Stimulated activated CD8-positive, alpha-beta memory T cell treated with anti-CD3 and anti-CD28 coated beads, Interleukin-15, amount 100 ng/mL, for 48 hours (primary cell): ENCODE measurements at places on chromosomes 6 and 20.

- DNase-seq = no peak
Measured at GRCh38 chr6:127272576-127272975, 5.9 kb downstream of the RNF146 start.

- no peak for DNase-seq
Measured at GRCh38 chr6:18207438-18207837, 52.2 kb downstream of the KDM1B start.

GRCh38 chr6:84278321-84278998 is 51.0 kb upstream of the CEP162 start:
- no peak for DNase-seq

GRCh38 chr6:52571099-52571755 is 5.6 kb downstream of the TRAM2 start:
- no peak for DNase-seq

GRCh38 chr6:162385980-162386379 is 341.6 kb downstream of the PRKN start:
- DNase-seq = no peak

DNA sequence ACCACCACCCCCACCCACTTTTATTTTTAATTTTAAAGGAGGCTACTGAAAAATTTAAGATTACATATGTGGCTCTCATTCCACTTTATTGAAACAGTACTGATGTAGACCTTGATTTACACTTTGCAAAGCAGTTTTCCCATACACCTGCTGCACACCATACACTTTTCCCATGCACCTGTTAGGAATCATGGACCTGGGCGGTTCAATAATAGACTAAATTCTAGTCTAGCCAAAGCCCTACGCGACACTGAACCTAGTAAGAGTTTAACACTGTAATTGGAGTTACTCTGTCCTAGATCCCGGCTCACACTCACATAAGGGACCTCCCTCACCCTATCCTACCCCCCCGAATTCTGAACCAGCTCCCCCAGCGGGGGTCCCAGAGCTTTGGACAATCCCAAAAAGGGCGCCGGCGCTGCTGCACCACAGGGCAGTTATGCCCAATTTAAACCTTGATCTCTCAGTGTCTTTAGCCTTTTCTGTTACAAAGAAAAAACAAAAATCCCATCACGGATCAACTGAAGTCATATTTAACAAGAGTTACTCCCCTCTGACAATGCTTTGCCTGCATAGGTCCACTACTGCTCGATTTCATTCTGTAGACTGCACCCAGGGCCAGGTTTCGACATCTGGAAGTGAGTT is 2.4 kb upstream of the GCLC start:
- DNase-seq = no peak

GRCh38 chr6:144619966-144620365 is 334.8 kb downstream of the UTRN start:
- no peak for DNase-seq

- DNase-seq = no peak
Measured at GRCh38 chr6:84353459-84354423, 126.3 kb upstream of the CEP162 start.

- DNase-seq = no peak
Measured at GRCh38 chr20:23415959-23416583, 5.2 kb downstream of the NAPB start.

DNA sequence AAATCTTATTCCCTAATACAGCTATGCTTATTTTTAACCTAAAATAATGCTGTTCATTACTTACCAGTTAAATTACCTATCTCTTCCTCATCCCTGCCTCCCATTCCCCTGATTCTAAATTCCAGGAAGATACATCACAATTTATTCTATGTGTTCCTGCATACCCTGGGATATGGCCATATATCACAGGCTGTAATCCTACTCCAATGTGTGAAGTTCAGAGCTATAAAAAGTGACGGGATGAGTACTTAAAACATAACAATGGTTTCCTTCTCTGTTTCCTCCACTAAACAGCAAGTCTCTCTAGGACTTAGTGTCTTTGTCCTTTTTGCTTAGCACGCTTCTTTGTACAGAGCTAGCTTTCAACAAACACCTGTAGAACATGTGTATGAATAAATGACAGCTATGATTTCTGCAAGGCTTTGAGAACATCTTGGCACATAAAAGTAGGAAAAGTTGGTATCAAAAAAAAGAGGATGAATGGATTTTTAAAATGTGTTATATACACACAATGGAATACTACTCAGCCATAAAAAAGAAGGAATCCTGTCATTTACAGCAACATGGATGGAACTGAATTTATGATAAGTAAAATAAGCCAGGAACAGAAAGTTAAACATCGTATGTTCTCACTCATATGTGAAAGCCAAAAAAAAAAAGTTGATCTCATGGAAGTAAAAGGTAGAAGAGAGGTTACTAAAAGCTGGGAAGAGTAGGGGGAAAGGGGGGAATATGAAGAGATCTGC is 45.8 kb downstream of the SESN1 start:
- no peak for DNase-seq

- DNase-seq = no peak
Measured at GRCh38 chr6:57013521-57013926, 33.0 kb upstream of the KIAA1586 start.

GRCh38 chr6:16836144-16836981 is 75.1 kb upstream of the ATXN1 start:
- DNase-seq = no peak

- no peak for DNase-seq
Measured at GRCh38 chr6:31706599-31706998, at the start of gene LY6G6F. TSS of gene LY6G6F (plus strand) at chr6:31706866. CDS start at chr6:31706907, 41 bp downstream.
